ENCODE measurements at places on chromosomes 3 and 15. TPM values are rescaled to one million over a fixed set of nuclear protein-coding genes. Genes with fewer than 3 reads are reported as not detected.
A peak's percentile ranks its signal among the peaks of the same experiment; 100 is the strongest.

- no peak for DNase-seq
These were observed 262.7 kb upstream of the GADL1 start for GRCh38 chr3:31157047-31157694.

GRCh38 chr3:196774848-196775422, 35.3 kb downstream of the PAK2 start:
- DNase-seq: no peak

- DNase-seq: no peak
These were observed 290.4 kb downstream of the FAM43A start for GRCh38 chr3:194976049-194976451.

- DNase-seq: peak; percentile 70
These were observed 309.9 kb downstream of the CLSTN2 start for GRCh38 chr3:140244893-140245292.

GRCh38 chr15:62782896-62783295, 259.7 kb upstream of the TPM1 start:
- no peak for DNase-seq

GRCh38 chr3:134095005-134095404, 65.3 kb upstream of the SLCO2A1 start:
- no peak for DNase-seq

DNA sequence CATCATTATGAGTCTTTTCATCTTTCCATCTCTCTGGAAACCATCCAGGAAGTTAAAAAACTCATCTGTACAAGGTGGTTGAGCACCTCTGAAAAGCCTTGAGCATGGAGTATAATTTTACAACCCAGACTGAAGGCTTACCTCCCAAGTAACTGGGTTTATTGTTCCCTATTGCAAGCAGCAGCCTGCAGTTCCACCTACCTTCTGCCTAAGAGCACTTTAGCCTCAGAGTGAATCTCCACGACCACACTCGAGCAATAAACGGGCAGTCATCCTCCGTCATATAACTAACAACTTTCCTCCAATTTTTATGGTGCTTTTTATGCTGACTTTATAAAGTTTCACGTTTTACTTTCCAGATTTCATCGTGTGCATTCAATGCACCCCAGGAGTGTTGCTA, 32.8 kb downstream of the OSBPL10 start:
- DNase-seq: no peak

DNA sequence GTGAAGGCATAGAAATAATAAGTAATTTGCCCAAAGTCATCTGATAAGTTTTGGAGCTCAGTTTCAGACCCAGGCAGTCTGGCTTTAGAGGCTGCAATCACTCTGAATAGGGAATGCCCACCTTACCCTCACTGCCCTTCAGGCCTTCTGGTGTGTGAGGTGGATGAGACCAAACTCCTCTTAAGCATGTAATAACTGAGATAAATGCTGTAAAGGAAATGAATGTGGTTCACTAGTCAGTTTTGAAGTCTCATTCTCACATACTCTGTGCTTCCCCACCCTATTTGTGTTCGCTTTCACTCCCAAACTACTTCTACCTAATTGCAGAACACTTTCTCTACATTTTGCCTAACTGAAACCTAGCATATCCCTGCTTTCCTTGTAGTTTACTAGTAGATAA, 144.1 kb downstream of the FILIP1L start:
- no peak for DNase-seq

DNA sequence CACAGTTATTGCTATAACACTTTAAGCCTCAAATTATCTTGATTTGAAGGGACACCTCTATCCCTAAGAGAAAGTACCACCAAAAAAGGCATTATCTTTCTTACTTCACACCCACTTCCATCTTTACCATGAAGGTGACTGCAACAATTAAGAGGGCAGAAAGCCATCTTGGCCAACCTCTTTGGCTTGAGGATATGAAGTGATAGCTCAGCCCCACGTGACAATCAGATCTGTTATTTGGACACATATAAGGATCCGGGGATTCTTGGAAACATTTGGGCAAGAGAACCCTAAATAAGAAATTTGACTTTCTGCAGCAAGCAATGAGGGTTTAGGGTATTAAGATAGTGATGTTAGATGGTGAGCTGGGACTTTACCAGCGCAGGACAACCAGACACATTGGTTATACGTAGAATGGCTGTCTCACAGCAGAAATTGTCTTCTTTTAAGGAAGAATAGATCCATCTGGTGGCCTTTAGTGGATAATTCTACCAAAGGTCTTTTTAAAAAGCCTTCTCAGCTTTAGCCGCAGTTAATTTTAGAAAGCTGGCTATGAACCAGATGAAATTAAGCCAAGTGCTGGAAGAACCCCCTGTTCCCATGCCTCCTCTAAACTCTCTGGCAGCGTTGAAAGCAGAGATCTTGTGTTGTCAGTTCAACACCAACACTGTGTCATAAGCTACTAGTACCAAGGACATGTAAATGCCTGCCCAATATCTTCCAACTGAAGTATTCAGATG, 12.3 kb downstream of the HCLS1 start:
- no peak for DNase-seq

DNA sequence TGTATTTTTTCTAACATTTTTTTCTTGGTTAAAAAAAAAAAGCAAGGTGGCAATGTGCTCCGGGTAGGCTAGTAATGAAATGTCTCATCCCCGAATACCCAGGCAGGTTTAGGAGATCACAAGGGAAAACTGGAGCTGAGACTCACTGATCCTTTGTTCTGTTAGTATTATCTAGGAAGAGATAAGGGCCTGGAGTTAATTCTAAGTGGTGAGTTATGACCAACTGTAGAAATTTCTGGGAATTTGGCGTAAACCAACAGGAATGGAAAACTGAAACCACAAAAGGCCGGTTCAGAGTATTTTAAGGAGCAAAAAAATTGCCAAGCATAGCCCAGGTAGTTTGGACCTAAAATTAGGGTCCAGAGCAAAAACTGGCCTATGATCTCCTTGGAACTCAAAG, 12.4 kb downstream of the PPM1M start:
- DNase-seq: no peak

DNA sequence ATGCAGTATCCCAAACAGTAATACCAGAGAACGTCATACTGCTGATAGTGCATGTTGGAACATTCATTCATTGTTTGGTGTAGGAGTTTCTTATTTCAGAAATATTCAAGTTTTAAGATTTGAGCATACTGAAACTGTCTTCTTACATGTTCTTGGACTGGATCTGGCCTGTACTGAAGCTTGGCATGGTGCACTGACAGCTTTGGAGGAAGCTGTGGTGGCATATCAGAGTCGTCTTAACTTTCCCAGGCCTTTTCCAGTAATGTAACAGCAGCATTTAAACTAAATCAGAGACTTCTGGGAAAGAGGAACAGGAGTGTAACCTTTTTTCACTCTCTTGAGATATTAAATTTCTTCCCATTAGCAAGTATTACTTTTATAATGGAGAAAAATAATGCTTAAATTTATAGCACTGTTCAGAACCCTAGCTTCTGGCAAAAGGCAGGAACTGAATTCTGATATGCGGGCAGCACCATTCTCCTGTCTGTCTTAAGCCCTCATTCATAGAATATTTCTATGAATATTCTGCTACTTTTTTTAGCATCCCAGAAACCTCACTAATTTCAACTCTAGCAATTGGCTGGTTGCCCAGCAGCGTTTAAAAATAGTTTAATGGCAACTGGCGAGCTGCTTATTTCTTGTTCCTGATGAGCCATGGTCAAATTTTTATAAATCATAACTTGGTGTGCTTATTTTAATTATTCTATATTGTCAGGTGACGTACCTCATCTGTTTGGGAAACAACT, 31.1 kb downstream of the DNAJC13 start:
- DNase-seq: no peak

DNA sequence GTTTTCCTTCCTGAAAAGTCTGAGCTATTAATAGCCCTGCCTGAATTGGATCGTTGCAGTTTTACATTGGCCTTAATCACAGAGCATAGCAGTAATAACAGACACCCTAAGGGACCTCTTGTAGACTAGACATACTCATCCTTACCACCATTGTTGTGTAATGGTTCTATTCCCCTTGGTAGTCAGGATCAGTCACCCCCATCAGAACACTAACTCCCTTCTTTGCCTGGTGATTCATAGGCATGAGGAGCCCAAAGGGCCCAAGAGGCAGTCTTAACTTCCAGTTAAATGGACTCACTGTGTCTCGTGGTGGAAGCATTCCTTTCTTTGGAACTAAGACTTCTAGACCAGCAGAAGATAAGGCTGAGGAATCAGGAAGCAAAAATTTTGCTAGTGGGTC, 20.2 kb downstream of the CGGBP1 start:
- DNase-seq: peak; percentile 88

- no peak for DNase-seq
These were observed 27.0 kb upstream of the TNFAIP8L3 start for GRCh38 chr15:51121631-51122225.

GRCh38 chr3:194661946-194662345, 10.0 kb downstream of the LSG1 start:
- DNase-seq: no peak

DNA sequence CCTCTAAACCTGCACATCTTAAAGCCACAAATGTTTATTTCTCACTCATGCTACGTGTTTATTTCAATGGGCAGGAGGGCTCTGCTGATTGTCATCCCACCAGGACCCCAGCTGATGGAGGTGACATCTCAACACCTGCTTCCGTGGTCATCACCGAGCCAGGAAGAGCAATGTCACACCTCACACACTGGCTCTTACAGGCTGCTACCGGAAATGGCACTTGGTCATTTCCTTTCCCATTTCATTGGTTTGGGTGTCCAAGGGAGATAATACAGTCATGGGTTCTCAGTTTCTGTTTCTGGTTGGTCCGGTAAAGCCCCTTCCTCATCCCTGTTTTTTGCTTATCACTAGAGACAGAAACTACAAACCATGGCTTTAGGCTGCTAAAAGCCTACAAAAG, 41.9 kb downstream of the ABHD2 start:
- no peak for DNase-seq

DNA sequence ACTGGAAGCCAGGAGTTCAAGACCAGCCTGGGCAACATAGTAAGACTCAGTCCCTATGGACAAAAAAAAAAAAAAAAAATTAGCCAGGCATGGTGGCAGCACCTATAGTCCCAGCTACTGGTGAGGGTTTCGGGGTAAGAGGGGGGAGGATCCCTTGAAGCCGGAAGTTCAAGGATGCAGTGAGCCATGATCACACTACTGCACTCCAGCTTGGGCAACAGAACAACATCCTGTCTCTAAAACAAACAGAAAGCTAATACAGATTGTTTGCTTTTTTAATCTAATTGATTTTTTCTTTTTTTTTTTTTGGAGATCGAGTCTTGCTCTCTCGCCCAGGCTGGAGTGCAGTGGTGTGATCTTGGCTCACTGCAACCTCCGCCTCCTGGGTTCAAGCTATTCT, 1.6 kb upstream of the IMP3 start:
- no peak for DNase-seq

DNA sequence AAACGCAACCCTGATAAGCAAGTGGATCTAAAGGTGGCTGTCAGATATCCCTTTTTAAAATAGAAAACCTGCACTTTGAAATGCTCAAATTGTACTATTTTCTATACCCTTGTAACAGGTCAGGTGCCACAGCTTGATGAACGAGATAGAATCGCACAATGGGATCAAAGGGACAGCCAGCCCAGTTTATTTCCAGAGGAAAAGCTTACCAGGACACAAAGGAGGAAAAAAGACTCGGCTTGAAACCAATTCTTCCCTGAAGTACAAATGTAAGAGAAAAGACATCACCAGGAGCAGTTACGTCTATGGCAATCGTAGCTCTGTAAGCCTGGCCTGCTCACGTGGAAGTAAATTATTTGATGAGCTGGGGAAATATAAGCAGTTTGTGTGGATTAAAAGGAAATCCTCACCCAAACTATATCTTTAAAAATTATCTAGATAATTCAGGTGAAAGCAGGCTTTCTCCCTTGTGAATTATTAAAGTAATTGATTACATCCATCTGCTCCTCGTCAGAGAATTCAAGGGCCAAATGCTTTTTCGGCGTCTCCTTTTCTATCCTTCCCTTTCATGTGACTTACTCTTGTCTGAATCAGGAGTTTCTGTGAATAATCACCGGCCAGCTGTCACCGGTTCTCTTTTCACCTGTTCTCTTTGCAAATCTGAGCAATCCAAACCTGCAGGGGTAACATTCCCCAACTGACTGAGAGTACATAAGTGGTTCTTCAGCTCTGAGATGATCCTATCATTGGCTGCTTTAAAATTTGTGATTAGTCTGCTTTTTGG, 339.2 kb upstream of the ONECUT1 start:
- DNase-seq: no peak

DNA sequence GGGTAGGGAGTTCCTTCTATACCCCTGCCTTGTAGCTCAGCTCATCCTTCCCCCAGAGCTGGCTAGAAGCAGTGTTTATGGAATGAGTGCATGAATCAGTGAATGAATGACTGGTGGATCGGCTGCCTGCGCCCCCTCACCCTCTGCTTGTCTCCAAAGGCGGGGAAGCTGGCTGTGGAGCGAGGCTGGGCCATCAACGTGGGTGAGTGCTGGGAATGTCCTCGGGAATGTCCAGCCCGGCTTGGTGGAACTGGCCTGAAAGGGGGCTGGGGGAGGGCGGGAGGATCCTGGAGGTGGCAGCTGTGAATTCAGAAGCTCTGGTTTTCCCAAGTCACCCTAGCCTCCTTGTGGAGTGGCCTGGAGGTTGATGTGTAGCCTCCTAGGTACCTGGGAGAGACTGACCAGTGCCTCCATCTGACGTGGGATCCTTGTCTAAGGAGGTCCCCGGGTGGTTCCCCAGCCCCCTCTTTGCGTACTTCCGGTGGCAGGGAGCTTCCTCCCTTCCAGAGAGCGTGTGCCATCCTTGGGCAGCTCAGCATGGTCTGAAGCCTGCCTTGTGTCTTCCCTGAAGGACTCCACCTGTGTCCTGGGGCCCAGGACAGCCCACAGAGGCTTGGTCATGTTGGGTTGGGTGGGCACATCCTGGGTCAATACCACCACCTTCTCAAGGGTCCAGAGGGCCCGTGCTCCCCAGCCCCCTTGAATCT, 18.4 kb downstream of the HDAC11 start:
- no peak for DNase-seq

- DNase-seq: no peak
These were observed 43.8 kb upstream of the TRA2B start for GRCh38 chr3:185981621-185982020.

GRCh38 chr3:120567370-120568201, 28.6 kb upstream of the NDUFB4 start:
- DNase-seq: no peak

GRCh38 chr3:33064929-33065328, 32.0 kb downstream of the GLB1 start:
- no peak for DNase-seq

GRCh38 chr3:161148832-161149475, 43.8 kb upstream of the B3GALNT1 start:
- no peak for DNase-seq

- DNase-seq: no peak
These were observed 71.9 kb downstream of the BOC start for GRCh38 chr3:113283306-113283705.

GRCh38 chr3:132406587-132406986, 10.7 kb upstream of the DNAJC13 start:
- DNase-seq: no peak

MTMR10 gene
- total RNA-seq: 18.1 TPM

RTP3 gene
- not detected for total RNA-seq

GCSAM gene
- not detected for total RNA-seq

FMN1 gene
- 2.7 TPM for total RNA-seq

THRB gene
- total RNA-seq: 2.1 TPM

NR1I2 gene
- 0.69 TPM for total RNA-seq

SIAH2 gene
- total RNA-seq: 44.6 TPM

SCN10A gene
- total RNA-seq: not detected

SLC25A20 gene
- 7.5 TPM for total RNA-seq

NPTN gene
- total RNA-seq: 100 TPM

CP gene
- total RNA-seq: not detected

ZBTB47 gene
- total RNA-seq: 6.2 TPM

UTS2B gene
- total RNA-seq: 0.69 TPM

All from epithelial cell of proximal tubule (primary cell).